ENCODE measurements at places on chromosomes 2 and 18. TPM values are rescaled to one million over a fixed set of nuclear protein-coding genes. Genes with fewer than 3 reads are reported as not detected.

FAM237A gene
- total RNA-seq, result not detected

CRYGC gene
- not detected for total RNA-seq

EMILIN1 gene
- total RNA-seq, result 1.4 TPM

NIFK gene
- total RNA-seq, result 79.8 TPM

SERPINB12 gene
- total RNA-seq, result not detected

IL1A gene
- not detected for total RNA-seq

REG3A gene
- total RNA-seq, result not detected

ALPP gene
- not detected for total RNA-seq

LIPG gene
- 0.11 TPM for total RNA-seq

TMEM163 gene
- total RNA-seq, result 0.23 TPM

ASB18 gene
- total RNA-seq, result not detected

MOCOS gene
- total RNA-seq, result 0.47 TPM

UGT1A10 gene
- not detected for total RNA-seq

CROCC2 gene
- not detected for total RNA-seq

SKOR2 gene
- total RNA-seq, result not detected

FARSB gene
- total RNA-seq, result 28.0 TPM

ABCB11 gene
- not detected for total RNA-seq

PTH2R gene
- 0.13 TPM for total RNA-seq

GAD1 gene
- total RNA-seq, result 2.2 TPM

SDC1 gene
- total RNA-seq, result not detected

RNU2-63P gene
- total RNA-seq, result 4.5 TPM

SLC4A3 gene
- not detected for total RNA-seq

GKN2 gene
- total RNA-seq, result not detected

OXER1 gene
- not detected for total RNA-seq

ASPRV1 gene
- total RNA-seq, result 0.74 TPM

NCOA1 gene
- total RNA-seq, result 14.5 TPM

PLEKHH2 gene
- total RNA-seq, result 0.57 TPM

DTYMK gene
- total RNA-seq, result 103 TPM

CIB4 gene
- not detected for total RNA-seq

TMEM17 gene
- not detected for total RNA-seq

ZNF892 gene
- total RNA-seq, result 3.9 TPM
